ENCODE measurements at places on chromosomes 16 and 17.

GRCh38 chr17:81391936-81392908 lies 3.0 kb upstream of the BAHCC1 start:
- no peak for DNase-seq

DNA sequence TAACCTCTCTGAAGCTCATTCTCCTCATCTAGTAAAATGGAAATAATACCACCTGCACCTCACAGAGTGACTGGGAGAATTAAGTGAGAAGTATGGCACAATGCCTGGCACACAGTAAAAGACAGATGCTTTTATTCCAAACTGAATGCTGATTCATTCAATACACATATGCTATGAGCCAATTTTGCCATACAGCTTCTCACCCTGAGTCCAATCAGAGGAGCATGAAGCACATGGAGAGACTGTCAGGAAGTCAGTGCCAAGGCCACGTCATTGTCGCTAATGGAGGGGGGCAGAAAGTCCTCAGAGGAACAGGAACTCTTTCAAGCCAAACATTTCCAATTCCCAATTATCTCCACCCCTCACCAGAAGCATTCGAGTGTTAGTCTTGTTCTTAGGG lies 11.6 kb downstream of the MKS1 start:
- DNase-seq = no peak

DNA sequence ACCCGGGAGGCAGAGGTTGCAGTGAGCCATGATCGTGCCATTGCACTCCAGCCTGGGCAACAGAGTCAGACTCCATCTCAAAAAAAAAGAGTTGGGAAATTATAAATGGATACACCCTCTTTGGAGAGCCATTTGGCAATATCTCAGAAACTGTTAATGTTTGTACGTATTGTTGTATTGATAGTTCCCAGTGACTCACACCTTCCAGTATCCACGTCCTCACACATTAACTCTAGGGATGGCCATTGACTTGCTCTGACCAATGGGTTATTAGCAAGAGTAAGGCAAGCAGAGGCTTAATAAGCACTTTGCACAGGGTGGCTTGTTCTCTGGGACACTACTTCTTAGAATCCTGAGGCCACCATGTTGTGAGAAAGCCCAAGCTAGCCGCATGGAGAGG lies 107.6 kb upstream of the LHX1 start:
- no peak for DNase-seq

- no peak for DNase-seq
Observed at GRCh38 chr17:38943607-38944006, 18.2 kb downstream of the LASP1NB start.

GRCh38 chr16:22648141-22648540 lies 137.4 kb downstream of the NPIPB5 start:
- DNase-seq = no peak

GRCh38 chr17:50677851-50678375 lies 29.8 kb downstream of the ANKRD40 start:
- DNase-seq = peak; percentile 7

DNA sequence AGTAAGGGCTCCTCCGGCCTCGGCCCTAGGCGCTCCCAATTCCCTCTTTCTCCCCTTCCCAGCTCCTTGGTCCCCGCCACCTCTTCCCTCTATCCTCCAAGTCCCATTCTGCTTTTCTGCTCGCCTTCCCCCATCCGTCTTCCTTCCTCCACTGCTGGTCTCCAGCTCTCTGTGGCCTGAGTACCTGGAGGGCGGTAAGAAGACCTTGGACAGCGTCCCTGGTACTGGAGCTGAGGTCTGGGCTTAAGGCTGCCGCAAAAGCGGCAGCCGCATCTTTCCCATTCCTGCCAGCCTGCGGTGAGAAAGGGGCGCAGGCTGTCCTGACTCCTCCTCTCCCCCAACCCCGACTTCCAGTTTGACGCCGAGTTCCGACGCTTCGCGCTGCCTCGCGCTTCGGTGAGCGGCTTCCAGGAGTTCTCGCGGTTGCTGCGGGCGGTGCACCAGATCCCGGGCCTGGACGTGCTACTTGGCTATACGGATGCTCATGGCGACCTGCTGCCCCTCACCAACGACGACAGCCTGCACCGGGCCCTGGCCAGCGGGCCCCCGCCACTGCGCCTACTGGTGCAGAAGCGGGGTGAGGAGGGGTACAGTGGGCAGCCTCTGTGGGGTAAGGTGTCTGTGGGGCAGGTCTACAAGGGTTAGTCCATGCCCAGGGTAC lies 471 bp downstream of the PARD6A start:
- DNase-seq = peak; percentile 69

DNA sequence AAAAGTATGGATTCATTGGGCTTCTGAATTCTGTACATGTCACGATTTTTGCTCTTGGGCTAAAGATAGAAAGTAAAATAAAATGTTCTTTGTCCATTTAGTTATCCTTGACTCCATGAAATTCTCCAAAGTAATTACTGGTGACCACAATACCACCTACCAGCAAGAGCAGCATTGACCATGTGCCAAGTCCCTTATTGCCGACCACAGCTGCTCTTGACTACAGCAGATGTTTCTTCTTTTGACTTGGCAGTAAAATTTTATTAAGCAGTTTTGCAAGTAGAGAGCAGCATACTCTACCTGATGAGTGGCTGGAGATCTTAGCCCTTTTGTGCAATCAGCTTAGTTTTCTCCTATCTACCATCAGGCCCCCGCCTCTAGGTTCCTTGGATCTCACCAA lies 152.2 kb upstream of the TBX2 start:
- no peak for DNase-seq

GRCh38 chr16:67346341-67346740 lies 19.7 kb downstream of the LRRC36 start:
- no peak for DNase-seq

DNA sequence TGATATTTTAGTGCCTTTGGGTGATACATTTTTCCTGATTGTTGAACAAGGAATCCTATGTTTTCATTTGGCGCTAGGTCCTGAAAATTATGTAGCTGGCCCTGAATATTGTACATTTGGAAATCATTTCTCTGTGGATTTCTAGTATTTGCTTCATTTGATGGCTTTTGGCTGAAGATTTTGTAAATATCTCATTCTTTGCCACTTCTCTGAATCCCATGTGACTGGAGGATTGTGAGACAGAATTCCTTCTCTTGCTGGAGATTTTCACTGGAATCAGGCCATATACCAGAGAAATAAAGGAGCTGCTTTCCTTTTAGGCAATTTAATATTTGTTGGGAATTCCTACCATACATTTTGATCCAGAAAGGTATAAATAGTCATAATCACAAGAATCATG lies 8.6 kb downstream of the KRT28 start:
- no peak for DNase-seq

GRCh38 chr16:16166949-16167348 lies 56.3 kb downstream of the ABCC6 start:
- no peak for DNase-seq

DNA sequence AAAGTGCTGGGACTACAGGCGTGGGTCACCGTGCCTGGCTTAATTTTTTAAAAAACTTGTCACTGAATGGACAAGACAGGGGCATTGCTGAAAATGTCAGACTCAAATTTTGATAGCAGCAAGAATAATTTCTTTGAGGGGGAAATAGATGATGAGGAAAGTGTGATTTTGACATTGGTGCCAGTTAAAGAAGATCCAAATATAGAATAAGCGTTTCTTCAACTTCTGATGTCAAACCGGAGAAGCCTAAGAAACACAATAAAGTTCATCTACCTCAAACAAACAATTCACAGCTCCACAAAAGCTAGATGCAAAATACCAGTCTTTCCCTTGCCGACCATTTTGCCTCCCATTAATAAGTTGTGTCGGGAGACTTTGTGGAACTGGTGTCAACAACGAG lies 4.5 kb downstream of the MT1X start:
- DNase-seq = peak; percentile 4

GRCh38 chr16:72961863-72962262 lies 86.1 kb downstream of the ZFHX3 start:
- no peak for DNase-seq

DNA sequence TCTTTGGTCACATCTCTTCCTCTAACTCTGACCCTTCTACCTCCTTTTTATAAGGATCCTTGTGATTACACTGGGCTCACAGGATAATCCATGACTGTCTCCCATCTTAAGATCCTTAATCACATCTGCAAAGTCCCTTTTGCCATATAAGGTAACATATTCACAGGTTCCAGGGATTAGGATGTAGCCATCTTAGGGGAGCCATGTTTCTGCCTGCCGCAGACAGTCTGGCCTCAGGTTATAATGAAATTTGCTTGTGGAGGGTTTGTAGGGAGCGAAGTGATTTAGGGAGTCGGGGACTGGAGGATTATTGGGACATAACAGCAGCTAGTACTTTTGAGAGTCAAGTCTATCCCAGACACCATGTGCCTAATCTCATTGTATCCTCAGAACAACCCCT lies 7.7 kb downstream of the EEF2K start:
- DNase-seq = no peak

DNA sequence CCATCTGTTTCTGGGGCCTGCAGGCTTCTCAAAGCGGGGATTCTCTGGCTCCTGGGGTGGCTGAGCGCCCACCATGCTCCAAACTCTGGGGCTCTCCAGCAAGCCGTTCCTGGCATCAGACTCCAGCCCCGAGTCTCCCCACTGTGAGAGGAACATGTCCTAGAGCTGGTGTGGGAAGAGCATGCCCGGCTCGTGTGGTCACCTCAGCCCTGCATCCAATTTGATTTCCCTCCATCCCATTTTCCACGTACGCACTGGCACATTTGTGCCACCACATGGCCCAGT lies 23.2 kb upstream of the KCNJ12 start:
- no peak for DNase-seq

GRCh38 chr16:83717814-83718213 lies 90.0 kb upstream of the HSBP1 start:
- no peak for DNase-seq

GRCh38 chr17:43368740-43369506 lies 29.9 kb upstream of the ARL4D start:
- DNase-seq = peak; percentile 84

DNA sequence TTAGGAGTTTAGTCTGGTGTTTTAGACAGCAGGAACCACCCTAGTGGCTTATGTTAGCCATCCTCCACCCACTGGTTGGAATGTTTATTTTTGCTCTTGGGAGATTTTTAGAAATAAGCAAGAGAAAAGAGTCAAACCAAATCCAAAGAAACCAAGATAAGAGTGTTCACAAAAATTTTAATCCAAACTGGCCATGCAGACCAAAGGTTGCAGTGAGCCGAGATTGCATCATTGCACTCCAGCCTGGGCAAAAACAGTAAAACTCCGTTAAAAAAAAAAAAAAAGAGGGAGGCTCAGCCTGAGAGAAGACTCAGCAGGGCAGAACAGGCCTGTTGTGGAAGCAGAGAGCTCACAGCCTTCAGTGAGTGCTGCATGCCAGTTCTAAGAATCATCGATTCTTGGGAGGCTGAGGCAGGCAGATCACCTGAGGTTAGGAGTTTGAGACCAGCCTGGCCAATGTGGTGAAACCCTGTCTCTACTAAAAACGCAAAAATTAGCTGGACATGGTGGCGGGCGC lies 12.2 kb upstream of the C16orf54 start:
- no peak for DNase-seq
